ENCODE measurements at places on chromosomes 2 and 18. TPM values are rescaled to one million over a fixed set of nuclear protein-coding genes. Genes with fewer than 3 reads are reported as not detected.

Gene DSG4
- total RNA-seq, result not detected

Gene POTEJ
- not detected for total RNA-seq

DNA sequence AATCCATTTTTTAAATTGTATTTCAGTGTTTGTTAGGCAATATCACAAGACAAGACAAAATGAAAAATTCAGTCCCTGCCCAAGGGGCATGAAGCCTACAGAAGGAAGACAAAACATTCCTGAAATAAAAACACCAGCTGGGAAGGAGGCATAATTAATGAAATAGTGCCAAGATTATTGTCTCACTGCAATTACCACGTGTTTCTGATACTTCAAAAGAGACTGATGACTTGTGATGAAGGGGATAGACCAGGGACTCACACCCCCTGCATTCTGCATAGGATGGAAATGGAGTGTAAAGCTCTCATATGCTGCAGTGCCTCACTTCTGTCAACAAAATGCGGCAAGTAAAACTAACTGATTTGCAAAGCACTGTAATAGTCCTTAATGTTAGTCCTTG is 178.1 kb downstream of the BARD1 start:
- H3K4me3 ChIP-seq, result no peak overlapping the region
- H3K36me3 ChIP-seq, result no peaks in the 10 kb centered on the region
- no peak overlapping the region for H3K27ac ChIP-seq
- H3K27me3 ChIP-seq, result no peaks in the 10 kb centered on the region
- no peak for DNase-seq
- H3K4me1 ChIP-seq, result no peaks in the 10 kb centered on the region

- H3K4me1 ChIP-seq, result no peaks in the 10 kb centered on the region
- H3K4me3 ChIP-seq, result no peak overlapping the region
- H3K27me3 ChIP-seq, result no peaks in the 10 kb centered on the region
- no peak overlapping the region for H3K27ac ChIP-seq
These were observed 225.5 kb upstream of the KLHL14 start for GRCh38 chr18:32998285-32998684.

Gene LYPD1
- total RNA-seq, result 1.5 TPM

GRCh38 chr2:122737429-122738077 is 982.1 kb downstream of the TSN start:
- H3K4me1 ChIP-seq, result no peaks in the 10 kb centered on the region
- H3K36me3 ChIP-seq, result no peaks in the 10 kb centered on the region
- no peaks in the 10 kb centered on the region for H3K27me3 ChIP-seq

- H3K4me1 ChIP-seq, result no peaks in the 10 kb centered on the region
- no peaks in the 10 kb centered on the region for H3K27me3 ChIP-seq
- H3K36me3 ChIP-seq, result no peaks in the 10 kb centered on the region
These were observed 143.3 kb upstream of the TACR1 start for GRCh38 chr2:75342504-75343175.

Gene THSD7B
- 0.38 TPM for total RNA-seq

DNA sequence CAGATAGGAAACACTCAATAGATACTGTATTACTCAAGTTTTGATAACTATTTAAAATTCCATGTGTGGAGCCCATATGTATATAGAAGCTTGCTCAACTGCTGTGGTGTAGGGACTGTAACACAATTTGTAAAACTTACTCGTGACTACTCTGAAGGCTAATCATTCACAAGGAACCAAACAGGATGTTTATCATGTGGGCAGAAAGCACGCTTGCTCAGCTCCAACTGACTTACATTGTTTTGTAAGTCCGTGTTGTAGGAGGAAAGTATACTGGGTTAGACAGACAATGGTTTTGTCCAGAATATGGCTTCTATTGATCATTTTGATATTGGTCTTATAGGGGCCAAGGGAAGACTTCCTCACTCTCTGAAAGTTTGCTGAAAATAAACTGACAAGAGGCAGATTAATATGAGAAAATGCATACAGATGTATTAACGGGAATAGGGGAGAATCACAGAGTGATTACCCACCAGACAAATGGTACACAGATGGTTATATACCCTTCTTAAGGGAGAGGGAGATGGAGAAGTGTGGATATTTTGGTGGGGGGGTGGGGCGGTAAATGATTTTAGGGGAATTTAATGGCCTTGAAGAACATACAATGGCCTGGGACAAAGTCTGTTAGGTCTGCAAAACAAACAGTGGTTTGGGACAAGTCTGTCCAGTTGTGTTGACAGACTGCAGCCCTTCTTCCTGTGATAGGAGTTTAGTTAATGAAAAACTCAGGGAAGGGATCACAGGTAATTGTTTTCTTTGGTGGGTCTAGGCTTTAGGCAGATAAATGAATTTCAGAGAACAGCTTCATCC is 259.3 kb upstream of the SP5 start:
- no peak overlapping the region for H3K4me3 ChIP-seq
- no peaks in the 10 kb centered on the region for H3K4me1 ChIP-seq
- no peaks in the 10 kb centered on the region for H3K36me3 ChIP-seq
- no peak overlapping the region for H3K27ac ChIP-seq

DNA sequence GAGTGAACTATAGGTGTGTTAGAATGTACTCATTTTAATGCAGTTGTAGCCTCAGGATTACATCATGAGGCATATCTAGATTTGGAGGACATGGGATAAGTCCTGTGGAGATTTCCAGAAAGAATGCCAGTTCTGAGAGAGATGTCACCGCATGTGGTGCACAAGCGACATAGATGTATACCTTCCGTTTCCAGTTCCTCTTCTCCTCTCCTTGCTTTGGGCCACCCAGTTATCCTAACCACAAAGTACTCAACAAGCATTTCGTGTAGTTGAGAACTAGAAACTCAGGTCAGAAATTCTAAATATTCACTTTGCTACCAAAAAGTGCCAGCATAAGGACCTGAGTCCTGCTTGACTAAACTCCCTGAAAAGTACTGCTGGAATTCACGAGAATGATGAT is 66.5 kb downstream of the KCTD18 start:
- DNase-seq, result no peak
- H3K36me3 ChIP-seq, result peaks cover 30% of the 10 kb centered on the region
- peaks cover 5% of the 10 kb centered on the region for H3K4me1 ChIP-seq
- H3K27ac ChIP-seq, result no peak overlapping the region
- H3K27me3 ChIP-seq, result no peaks in the 10 kb centered on the region

Gene SGPP2
- 23.9 TPM for total RNA-seq

GRCh38 chr2:225033440-225034318 is 8.6 kb downstream of the DOCK10 start:
- no peaks in the 10 kb centered on the region for H3K36me3 ChIP-seq
- no peak for DNase-seq
- no peaks in the 10 kb centered on the region for H3K27me3 ChIP-seq
- H3K27ac ChIP-seq, result no peak overlapping the region
- peaks cover 11% of the 10 kb centered on the region for H3K4me1 ChIP-seq

Gene DIS3L2
- 34.4 TPM for total RNA-seq

Gene CXCR1
- total RNA-seq, result 10.4 TPM

- peaks cover 89% of the 10 kb centered on the region for H3K4me1 ChIP-seq
- H3K36me3 ChIP-seq, result peaks cover 69% of the 10 kb centered on the region
- no peak overlapping the region for H3K4me3 ChIP-seq
These were observed 155.7 kb downstream of the TNS1 start for GRCh38 chr2:217847115-217847514.

Gene STAT1
- 103 TPM for total RNA-seq

DNA sequence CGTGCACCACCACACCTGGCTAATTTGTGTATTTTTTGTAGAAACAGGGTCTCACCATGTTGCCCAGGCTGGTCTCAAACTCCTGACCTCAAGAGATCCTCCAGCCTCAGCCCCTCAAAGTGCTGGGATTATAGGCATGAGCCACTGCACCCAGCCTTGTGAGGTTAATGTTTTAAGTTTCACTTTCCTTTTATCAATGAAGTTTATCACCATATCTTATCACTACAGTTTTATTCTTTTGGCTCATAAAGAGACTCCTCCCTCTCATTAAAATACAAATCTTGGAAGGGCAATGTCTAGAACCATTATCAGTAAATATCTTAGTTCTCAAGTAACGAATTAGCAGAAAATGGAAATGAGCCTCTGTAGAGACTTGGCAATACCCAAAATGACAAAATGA is 173.8 kb downstream of the BCL11A start:
- no peak for DNase-seq
- no peak overlapping the region for H3K4me3 ChIP-seq
- no peaks in the 10 kb centered on the region for H3K36me3 ChIP-seq
- H3K27ac ChIP-seq, result no peak overlapping the region
- H3K4me1 ChIP-seq, result no peaks in the 10 kb centered on the region

GRCh38 chr18:73614812-73615211 is 532.8 kb downstream of the FBXO15 start:
- H3K27ac ChIP-seq, result no peak overlapping the region
- H3K27me3 ChIP-seq, result no peaks in the 10 kb centered on the region
- no peaks in the 10 kb centered on the region for H3K4me1 ChIP-seq
- DNase-seq, result no peak
- no peak overlapping the region for H3K4me3 ChIP-seq
- no peaks in the 10 kb centered on the region for H3K36me3 ChIP-seq

DNA sequence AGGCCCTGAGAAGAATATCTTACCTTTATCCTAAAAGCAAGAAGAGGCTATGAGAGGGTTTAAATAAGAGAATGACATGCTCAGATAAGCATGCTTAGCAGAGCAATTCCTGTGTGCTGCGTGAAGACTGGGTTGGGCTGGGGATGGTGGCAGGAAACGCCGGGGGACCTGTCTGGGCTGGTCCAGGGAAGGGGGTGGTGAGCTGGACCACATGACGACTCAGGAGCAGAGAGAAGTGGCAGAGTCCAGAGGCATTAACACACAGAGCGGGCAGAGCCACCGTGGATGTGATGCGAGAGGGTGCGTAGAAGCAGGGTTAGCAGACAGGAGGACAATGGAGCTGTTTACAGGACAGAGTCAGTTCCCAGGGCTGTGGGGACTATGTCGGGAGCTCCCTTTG is 84.5 kb downstream of the ZBTB7C start:
- H3K36me3 ChIP-seq, result no peaks in the 10 kb centered on the region
- no peak overlapping the region for H3K4me3 ChIP-seq
- peaks cover 5% of the 10 kb centered on the region for H3K4me1 ChIP-seq
- DNase-seq, result no peak
- no peaks in the 10 kb centered on the region for H3K27me3 ChIP-seq

GRCh38 chr2:17136877-17137276 is 381.4 kb downstream of the RAD51AP2 start:
- no peaks in the 10 kb centered on the region for H3K27me3 ChIP-seq
- no peak overlapping the region for H3K4me3 ChIP-seq
- DNase-seq, result no peak
- no peaks in the 10 kb centered on the region for H3K36me3 ChIP-seq
- no peak overlapping the region for H3K27ac ChIP-seq

DNA sequence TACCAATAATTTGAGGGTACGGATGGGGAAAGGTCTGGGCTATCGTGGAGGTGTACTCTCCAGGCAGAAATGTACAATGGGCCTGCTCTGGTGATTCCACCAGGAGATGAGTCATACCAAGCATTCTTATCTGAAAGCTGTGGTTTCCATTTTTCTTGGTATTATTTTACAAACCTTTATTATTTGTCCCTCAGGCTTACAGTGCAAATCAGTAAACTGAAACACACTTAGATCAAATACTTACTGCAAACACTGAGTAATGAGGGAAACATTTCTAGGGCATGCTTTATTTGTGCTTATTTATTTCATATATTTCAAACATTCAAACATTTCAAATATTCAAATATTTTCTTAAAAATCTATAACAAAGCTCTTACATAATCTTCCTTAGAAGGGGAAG is 319.8 kb downstream of the RND3 start:
- H3K27me3 ChIP-seq, result no peaks in the 10 kb centered on the region
- H3K4me3 ChIP-seq, result no peak overlapping the region
- H3K4me1 ChIP-seq, result peaks cover 9% of the 10 kb centered on the region
- DNase-seq, result no peak

- H3K27ac ChIP-seq, result no peak overlapping the region
- no peak for DNase-seq
- no peak overlapping the region for H3K4me3 ChIP-seq
- no peaks in the 10 kb centered on the region for H3K27me3 ChIP-seq
- peaks cover 16% of the 10 kb centered on the region for H3K4me1 ChIP-seq
These were observed 24.3 kb downstream of the NCOA1 start for GRCh38 chr2:24515335-24515734.

Gene CHRNG
- not detected for total RNA-seq

DNA sequence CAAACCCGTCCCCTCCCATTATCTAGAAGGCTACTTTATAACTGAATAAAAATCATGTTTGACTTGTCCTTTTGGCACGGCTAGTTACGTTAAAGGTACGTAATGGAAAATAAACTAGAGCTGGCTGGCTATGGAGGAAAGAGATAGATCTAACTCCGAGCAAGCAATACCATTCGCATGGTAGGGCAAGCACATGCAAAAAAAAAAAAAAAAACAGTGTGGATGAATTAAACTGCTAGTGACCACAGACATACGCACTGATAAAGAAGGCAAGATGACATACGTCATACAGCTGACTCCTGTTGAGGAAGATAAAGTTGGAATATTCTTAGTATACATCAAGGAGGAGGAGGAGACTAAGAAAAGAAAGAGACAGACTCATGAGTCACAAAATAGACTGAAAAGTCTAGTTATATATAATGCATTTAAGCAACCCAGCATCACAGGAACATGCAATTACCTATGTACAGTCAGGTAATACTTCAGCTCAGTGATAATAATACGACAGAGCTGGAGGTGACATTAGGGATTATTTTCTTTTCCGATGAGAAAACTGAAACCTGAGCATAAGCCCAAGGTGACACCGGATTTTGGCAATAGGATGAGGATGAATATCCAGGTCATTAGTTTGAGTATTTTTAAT is 37.9 kb upstream of the NARS1 start:
- H3K36me3 ChIP-seq, result peaks cover 40% of the 10 kb centered on the region
- H3K27ac ChIP-seq, result no peak overlapping the region
- DNase-seq, result no peak
- H3K4me1 ChIP-seq, result no peaks in the 10 kb centered on the region

DNA sequence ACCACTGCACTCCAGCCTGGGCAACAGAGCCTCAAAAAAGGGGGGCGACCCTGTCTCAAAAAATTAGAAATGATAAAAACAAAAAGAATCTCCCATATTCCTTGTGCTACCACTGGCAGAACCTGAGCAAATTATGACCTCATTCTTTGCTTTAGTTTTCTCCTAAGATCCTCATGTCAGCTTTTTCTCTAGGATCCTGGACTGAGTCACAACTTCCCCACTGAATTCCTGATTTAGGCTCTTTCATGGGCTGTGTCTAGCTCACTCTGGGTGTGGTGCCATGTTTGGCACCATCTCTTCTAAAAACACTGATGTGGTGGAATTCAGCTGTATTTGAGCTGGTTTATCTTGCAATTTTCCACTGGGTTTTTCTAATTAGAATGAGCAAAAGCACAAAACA is 37.1 kb downstream of the EXOC6B start:
- no peak overlapping the region for H3K27ac ChIP-seq
- H3K4me3 ChIP-seq, result no peak overlapping the region
- H3K27me3 ChIP-seq, result no peaks in the 10 kb centered on the region
- DNase-seq, result no peak

GRCh38 chr2:163465440-163465839 is 270.4 kb downstream of the FIGN start:
- no peaks in the 10 kb centered on the region for H3K4me1 ChIP-seq
- no peaks in the 10 kb centered on the region for H3K27me3 ChIP-seq
- H3K27ac ChIP-seq, result no peak overlapping the region
- H3K36me3 ChIP-seq, result no peaks in the 10 kb centered on the region
- H3K4me3 ChIP-seq, result no peak overlapping the region
- DNase-seq, result no peak

GRCh38 chr18:48861181-48861708 is 89.5 kb downstream of the SMAD7 start:
- no peak overlapping the region for H3K27ac ChIP-seq
- no peak for DNase-seq
- H3K4me1 ChIP-seq, result peaks cover 14% of the 10 kb centered on the region
- peaks cover 13% of the 10 kb centered on the region for H3K36me3 ChIP-seq
- H3K4me3 ChIP-seq, result no peak overlapping the region
- H3K27me3 ChIP-seq, result no peaks in the 10 kb centered on the region
